ENCODE measurements at places on chromosomes 12 and 14.

DNA sequence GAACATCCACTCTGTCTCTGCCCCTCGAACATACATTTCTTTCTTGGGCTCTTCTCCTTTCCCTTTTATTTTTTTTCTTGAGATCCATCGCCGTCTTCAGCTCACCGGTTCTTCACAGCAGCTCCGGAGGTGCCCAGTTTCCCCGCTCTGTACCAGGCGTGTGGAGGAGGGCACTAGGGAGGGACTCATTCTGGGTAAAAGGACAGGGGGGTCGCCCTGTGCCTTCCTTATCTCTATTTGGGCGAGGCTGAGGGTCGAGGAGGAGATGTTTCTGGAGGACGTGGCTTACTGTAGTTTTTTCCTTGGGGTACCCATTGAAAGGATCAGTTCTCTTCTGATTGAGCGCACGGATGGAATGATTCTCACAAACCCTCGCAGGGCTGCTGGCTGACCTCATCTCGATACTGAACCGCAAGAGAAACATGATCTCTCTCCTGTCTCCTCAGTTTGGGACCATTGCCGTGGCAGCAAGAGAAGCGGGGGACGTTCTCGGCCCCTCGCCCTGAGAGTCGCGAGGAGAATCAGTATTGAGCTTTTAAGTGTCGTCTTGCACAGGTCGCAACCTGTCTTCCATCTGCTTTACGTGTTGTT, 386 bp downstream of the LIN52 start:
- no peak for DNase-seq

DNA sequence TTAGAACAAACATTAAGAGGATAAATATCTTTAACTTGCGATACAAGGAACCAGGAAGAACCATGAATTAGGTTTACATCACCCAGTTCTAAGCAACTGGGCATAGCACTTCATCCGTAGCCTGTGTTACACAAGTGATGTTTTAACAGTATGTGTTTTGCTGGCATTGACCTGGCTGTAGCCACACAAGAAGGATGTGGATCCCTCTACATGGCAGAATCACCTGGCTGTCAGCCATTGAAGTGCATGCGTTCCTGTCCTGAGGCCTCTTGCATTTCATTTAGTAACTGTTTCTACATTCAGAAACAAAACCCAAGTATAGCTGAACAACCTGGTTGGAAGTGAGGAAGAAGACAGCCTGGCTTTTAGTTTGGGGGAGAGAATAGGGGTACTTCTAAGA, 72.2 kb downstream of the TGFB3 start:
- no peak for DNase-seq

DNA sequence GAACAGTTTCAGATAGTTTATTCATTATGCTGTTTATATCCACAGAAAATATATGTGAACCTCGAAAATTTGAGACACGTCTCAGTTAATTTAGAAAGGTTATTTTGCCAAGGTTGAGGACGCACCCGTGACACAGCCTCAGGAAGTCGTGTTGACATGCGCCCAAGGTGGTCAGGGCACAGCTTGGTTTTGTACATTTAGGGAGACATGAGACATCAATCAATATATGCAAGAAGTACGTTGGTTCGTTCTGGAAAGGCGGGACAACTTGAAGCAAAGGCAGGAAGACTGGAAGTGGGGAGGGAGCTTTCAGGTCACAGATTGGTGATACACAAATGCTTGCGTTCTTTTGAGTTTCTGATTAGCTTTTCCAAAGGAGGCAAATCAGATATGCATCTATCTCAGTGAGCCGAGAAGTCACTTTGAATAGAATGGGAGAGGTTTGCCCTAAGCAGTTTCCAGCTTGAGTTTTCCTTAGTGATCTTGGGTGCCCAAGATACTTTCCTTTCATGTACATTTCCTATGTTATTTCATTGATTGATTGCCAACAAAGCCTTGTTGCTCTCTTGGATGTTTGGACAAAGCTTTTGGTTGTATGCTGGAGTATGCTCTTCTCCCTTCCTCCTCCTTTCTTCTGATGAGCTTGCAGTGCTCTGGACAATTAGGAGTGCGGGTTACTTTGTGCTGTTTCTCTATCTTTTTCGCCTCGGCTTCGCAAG, 3.2 kb downstream of the SNAPC1 start:
- no peak for DNase-seq

DNA sequence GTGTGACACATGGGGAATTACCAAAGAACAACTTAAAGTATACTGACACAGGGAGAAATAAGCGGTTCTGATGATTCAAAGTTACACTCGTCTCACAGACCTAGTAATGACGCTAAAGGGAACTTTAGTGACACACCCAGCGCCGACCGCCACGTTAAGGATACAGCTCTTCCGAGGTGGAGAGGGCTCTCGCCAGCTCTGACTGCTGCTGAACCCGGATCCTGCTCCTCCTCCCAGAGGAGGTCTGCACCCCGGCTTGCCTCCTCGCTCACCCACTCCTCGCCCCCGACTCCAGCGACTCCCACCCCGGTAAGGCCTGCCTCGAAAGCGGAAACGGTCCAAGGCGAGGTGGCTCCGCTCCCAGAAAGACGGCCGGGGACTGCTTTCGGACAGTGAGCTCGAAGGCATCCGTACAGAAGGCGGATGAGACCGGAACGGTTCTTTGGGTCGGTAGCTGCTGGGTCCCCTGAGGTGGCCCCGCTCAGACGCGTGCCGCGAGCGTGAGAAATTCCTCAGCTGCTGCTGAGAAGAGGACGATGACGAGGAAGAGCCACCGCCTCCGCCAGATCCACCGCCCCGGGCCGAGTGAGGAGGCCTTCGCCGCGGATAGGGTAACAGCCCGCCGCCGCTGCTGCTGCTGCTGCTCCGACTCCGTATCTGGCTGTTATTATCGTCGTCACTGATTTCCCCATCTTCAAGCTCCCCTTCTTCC, 643 bp downstream of the ZFC3H1 start:
- DNase-seq: peak; percentile 30

DNA sequence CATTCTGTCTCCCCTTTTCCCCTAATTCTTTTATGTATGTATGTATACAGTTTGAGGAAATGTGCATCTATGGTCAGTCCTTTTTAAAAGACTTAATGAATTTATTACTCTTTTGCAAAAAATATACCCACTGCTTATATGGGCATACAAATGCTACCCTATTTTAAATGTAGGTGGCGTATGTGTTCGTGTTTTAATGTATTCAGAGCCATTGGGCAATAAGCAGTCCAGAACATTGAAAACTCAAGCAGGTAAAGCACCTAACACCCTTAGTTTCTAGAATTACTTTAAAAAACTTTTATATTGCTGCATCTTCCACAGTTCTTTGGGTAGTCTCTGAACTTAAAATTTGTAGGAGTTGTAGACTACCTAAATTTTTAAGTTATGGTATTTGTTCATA, 42.6 kb upstream of the A2ML1 start:
- no peak for DNase-seq

Measured in hypothalamus (tissue), 51 donors.